ENCODE measurements at places on chromosomes 1 and 21.

DNA sequence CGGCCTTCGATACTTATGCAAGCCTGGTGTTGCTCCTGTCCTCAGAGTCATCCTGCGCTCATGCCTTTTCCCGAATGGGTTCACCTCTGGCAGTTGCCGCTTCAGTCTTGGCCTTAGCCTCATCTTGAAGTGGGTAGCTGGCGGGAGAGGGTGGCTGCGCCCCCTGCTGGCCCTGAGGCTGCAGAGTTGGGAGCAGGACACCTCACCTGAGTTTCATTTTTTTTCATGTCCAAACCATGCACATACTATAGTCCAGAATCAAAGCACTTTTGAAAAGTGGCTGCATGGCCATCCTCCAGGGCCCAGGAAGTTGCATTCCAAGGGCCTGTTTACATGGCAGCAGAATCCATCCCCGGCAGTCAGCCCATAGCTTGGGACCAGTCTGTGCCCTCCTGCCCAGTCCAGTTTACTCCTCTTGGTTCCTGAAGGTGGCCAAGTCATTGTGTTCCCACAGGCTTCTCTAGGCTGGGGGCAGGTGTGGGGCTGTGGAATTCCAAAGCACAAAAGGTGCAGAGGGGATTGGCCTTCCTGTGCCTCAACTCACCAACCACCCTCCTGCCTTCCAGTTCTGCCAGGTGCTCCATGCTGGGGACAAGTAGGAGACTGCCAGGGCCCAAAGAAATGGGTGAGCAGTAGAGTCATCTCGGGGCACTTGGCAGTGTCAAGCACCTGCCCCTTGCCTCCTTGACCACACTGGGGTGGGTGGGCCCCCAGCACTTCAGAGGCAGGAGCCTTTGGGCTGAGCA, 44.0 kb downstream of the YARS1 start:
- peak; percentile 91 for DNase-seq

- DNase-seq, result no peak
Measured at GRCh38 chr1:163072658-163073057, 3.5 kb downstream of the RGS4 start.

DNA sequence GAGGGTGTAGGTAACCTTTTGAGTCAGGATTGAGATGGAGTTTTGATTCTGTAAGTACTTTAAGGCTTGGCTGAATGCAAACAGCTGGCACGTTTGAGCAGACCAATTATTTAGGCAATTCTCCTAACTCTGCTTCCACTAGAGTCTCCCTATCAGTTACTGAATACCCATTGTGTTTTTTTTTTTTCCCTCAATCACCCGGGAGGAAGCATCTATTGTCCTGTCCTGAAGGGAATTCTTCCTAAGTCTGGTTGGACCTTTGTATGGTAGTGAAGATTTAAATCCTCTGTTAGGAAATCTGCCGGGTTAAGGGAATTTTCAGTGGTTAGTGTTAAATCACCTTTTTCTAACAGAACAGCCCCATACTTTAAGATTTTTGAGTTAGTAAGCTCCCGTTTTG, 571.2 kb upstream of the USP24 start:
- peak; percentile 4 for DNase-seq

DNA sequence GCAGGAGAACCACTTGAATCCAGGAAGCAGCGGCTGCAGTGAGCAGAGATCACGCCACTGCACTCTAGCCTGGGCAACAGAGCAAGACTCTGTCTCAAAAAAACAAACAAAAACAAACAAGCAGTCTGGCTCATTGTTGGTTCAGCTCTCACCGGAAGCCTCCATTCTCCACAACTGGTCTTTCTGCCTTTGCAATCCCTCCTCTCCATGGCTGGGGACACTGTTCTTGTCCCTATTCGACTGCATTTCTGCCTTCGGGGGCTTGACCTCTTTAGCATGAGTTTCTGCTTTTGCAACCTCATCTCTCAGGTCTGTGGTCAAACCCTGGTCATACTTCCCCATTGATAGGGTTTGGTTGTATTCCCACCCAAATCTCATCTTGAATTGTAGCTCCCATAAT, 216.3 kb upstream of the NR5A2 start:
- DNase-seq, result no peak

DNA sequence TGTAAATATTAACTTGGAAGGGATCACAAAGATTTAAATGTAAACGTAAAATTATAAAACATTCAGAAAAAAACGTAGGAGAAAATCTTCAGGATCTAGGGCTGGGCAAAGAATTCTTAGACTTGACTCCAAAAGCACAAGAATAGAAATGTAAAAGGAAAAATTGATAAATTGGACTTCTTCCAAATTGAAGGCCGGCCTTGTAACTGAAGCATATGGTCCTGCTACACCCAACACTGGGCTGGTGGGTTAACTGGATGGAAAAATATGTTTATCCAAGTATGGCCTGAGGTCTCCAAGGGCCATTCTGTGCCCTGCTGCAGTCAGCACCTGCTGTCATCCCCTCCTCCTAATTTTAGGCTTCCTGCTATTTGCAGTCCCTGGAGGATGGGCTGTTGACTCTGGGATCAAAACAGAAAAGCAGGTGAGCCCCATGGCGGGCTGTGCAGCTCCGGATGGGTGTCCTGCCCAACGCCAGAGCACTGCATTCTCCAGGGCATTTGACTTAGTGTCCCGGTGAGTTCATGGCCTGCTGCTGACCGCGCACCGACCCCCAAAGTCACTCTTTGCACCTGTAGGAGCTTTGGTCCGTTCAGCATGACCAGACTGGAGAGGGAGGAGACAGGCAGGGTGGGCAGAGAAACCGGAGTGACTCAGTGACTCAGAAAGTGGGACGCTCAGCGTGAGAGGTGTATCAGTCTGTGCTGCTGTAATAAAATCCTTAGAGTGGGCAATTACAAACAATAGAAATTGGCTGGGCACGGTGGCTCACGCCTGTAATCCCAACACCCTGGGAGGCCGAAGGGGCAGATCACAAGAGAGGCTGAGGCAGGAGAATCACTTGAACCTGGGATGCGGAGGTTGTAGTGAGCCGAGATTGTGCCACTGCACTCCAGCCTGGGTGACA, 6.1 kb upstream of the AIRE start:
- DNase-seq, result no peak

DNA sequence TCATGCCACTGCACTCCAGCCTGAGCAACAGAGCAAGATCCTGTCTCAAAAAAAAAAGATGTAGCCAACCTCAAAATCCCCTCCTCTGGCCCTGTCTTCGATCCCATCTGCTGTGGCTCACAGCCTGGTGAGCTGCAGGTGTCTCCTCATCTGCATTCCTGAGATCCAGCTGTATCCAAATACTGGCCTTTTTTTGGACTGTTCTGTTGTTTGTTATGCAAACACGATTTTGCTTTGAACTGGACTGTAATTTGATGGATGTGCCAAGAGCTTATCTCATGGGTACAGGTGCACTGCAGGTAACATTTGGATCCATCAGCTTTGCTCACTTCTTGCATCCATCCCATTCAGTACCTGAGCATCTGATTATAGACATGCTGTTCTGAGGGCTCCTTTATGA, 14.1 kb upstream of the FAM43B start:
- DNase-seq, result no peak

DNA sequence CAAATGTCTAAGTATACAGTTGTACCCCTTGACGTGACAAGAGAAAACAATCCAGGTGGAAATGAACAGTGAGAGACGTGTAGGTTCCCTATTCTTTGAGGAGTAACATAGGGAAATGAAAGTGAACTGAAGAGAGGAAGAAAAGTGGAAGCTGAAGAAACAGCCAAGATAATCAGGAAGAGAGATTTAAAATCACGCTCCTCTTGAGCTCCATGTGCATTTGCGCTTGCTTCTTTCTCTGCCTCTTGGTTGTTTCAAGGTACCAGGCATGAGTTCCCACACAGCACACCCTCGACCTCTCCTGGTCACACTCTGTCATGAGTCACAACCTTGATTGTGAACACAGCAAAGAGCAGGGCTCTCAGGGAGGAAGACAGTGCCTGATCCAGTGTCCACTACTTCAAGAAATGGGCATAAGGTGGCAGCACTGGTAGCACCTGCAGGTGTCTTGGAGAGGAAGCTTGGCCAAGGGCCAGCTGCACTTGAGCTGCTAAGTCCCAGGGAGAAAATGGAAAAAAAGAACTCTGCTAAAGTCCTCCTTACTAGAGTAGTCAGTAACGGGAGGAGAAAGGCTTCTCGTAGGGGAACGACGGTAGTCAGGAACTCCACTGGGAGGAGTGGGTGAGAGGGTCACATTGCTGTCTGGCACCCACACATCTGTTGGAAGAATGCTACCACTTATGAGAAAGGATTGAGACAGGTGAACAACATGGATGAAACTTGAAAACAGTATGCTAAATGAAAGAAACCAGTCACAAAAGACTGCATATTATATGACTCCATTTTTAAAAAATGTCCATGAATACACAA, 18.3 kb upstream of the ARID1A start:
- DNase-seq, result peak; percentile 85

- DNase-seq, result peak; percentile 60
Measured at GRCh38 chr1:53327182-53327913, 522 bp downstream of the LRP8 start.

- DNase-seq, result peak; percentile 3
Measured at GRCh38 chr1:83102630-83103071, 896.3 kb downstream of the TTLL7 start.

- no peak for DNase-seq
Measured at GRCh38 chr1:77283701-77284425, 2.0 kb downstream of the AK5 start.

DNA sequence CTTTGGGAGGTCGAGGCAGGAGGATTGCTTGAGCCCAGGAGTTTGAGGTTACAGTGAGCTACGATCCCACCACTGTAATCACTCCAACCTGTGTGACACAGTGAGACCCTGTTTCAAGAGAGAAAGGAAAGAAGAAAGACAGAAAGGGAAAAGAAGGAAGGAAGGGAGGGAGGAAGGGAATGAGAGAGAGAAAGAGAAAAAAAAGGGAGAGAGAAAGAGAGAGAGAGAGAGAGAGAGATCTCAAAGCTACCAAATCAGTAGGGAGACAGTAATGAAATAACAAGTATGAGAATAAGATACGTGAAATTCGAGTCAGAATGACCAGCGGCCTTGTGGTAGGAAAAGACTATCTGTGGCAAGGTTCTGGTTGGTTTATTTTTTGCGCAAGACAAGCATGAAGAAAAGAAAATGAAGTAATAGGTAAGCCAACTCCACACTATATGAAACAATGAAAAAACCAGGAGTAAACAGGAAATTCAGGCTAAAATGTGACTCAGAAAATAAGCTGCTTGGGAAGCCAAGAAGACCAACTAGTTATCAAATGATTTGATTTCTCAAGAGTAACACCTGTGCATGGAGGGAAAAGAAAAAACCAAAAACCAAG, 8.9 kb downstream of the MTF1 start:
- no peak for DNase-seq

GRCh38 chr1:56553046-56553445, 26.3 kb downstream of the PLPP3 start:
- no peak for DNase-seq

DNA sequence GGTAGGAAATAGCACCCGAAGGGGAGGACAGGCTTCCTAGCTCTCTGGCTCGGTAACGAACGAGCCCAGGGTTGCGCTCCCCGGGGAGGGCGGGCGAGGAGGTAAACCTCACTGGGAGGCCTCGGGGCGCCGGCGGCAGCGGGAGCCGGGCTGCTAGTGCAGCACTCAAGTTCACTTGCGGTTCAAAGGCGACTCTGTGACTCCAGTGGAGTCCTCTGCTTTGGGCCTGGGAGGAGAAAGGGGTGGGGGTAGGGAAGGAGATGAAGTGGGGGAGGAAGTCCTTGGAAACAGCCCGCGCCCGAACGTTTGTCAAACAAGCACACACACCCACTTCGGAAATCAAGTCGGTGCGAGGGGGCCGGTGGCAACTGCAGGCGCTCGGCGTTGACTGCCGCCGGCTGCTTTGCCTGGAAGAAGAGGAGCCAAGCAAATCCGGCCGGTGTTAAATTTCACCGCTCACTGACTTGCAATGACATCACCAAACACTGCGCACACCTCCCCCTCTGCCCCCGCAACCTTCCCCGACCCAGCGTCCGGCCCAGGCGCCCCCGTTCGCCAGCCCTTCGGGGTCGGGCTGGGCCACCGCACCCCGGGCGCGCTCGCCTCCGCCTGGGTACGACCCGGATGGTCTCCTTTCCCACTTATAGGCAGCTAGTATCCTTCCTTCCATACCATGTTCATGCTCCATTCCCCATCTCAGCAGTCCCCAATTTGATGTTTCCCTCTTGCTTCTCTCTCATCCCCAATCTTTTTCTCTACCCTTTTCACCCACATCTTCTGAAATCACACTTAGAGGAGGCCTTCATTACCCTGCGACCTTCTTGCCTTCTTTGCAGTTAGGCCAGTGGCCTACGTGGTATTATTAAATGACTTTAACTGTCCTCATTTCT, at the start of gene COL24A1:
Gene COL24A1 (minus strand): TSS at position 207 of the 890 bp plus-strand sequence. CDS start 376 bp downstream, outside the sequence.
- DNase-seq, result peak; percentile 90

DNA sequence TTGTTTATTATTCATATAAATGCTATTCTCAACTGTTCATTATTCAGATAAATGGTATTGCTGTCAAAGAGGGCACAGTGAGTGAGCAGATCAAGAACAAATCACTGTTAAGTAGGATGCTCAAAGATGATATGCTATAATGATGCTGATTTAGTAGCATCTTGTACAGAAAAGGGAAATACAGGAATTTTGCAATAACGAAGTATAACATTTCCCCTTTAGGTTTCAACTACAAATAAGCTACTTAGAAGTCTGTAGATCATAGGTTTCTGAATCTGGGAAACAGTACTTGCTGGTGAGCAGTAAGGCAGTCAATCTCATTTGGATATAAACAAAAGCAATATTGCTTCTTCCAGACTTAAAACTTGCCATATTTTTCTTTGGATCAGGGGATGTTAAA, 27.3 kb upstream of the RCOR3 start:
- DNase-seq, result no peak

GRCh38 chr1:183467687-183468086, 4.6 kb upstream of the SMG7 start:
- no peak for DNase-seq

- no peak for DNase-seq
Measured at GRCh38 chr1:174997041-174997440, 2.7 kb upstream of the CACYBP start.

- DNase-seq, result peak; percentile 46
Measured at GRCh38 chr21:34889320-34889675, 159.8 kb downstream of the RUNX1 start.

- DNase-seq, result no peak
Measured at GRCh38 chr21:21661741-21662140, 663.5 kb downstream of the NCAM2 start.

- DNase-seq, result no peak
Measured at GRCh38 chr1:25544243-25544764, 898 bp downstream of the LDLRAP1 start.

DNA sequence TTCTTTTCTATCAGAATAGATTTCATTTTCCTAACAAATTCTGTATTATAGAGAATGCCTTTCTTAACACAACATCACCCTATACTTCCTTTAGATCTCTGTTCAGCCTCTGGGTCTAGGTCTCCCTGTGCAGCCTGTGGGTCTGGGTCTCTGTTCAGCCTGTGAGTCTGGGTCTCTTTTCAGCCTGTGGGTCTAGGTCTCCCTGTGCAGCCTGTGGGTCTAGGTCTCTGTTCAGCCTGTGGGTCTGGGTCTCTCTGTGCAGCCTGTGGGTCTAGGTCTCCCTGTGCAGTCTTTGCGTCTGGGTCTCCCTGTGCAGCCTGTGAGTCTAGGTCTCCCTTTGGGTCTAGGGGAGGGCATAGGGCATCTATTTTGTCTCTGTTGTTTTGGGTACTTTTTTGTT, 59.6 kb upstream of the DIP2A start:
- DNase-seq, result no peak

- DNase-seq, result no peak
Measured at GRCh38 chr1:78075621-78076020, 29.9 kb downstream of the GIPC2 start.
